ENCODE measurements at places on chromosomes 2 and 18.
A peak's percentile ranks its signal among the peaks of the same experiment; 100 is the strongest.

DNA sequence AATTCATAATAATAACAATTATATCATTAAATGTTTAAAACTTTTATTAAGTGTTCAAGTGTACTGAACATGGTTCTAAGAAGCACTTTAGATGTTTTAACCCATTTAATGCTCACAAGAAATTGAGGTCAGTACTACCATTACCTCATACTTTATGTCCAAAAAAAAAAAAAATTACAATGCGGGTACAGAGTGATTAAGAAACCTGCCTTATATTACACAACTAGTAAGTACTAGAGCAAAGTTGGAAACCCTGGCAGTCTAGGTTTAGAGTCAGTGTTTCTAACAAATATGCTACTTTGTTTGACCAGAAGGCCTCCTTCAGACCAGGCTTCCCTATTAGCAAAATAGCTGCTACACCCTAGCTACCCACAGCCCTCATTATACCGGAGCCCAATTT lies 28.5 kb downstream of the PLEKHM3 start:
- DNase-seq: no peak

GRCh38 chr2:56705713-56706112 lies 521.9 kb downstream of the CCDC85A start:
- DNase-seq: no peak

GRCh38 chr2:238299803-238300202 lies 11.4 kb upstream of the PER2 start:
- DNase-seq: no peak

- no peak for DNase-seq
Observed at GRCh38 chr2:236178890-236179235, 10.7 kb upstream of the GBX2 start.

GRCh38 chr2:170815746-170816503 lies 762 bp upstream of the GAD1 start:
- peak; percentile 88 for DNase-seq

DNA sequence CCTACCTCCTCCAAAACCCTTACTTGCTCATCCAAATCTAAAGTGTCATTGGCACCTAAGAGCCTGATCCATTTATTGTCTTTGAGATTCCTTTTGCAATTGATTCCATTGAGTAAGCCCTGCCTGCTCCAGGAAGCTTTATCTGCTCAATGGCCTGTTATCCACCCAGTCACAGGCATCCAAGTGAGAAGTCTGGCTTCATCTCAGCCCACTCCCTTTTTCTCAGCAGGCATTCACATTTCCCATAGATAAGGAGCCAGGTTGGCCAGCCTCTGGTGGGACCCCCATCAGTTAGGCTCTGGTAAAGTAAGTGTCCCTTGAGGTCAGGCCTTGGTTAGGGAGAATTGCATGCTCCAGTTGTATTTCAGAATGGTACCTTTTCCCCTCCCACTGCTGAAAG lies 396.2 kb upstream of the ST6GAL2 start:
- DNase-seq: no peak

GRCh38 chr2:2739231-2739795 lies 408.2 kb upstream of the MYT1L start:
- no peak for DNase-seq

DNA sequence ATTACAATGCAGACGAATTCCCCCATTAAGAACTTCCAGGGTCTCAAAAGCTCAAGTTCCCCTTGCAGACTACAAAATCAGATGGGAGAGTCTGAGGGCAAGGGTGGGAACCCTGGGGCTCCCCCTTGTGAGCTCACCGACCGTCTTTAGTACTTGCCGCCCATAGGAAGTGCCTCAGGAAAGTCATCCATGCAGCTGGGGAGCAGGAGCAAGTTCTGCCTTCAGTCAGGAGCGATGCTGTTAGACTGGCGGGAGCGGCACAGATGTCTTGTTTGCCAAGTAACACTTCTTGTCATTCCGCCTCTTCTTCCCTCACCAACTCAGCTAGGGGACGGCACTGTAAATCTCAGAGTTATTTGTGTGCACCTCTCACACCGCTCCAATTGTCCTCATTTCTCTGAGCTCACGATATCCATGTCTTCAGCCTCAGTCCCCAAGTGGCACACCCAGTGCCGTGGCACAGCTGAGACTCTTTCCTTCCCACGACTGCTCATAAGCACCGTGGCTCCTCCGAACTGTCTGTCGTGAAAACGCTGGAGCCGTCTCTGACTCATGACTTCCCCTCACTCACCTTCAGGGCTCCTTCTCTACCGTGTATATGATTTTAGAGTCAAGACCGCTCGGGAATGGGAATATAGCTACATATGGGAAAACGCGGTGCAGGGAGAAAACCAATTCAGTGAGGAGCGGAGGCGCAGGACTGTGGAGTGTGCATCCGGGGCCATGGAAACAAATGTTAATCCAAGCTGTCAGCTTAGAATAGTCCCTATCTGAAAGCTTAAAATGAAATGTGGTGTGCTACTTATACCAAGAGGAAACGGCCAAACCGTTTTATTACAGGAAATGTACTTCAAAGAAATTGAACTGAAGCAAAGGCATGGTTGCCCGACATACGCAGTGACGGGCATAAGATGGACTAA lies 34.0 kb downstream of the UXS1 start:
- DNase-seq: no peak

GRCh38 chr2:13002536-13003331 lies 286.0 kb downstream of the TRIB2 start:
- no peak for DNase-seq

DNA sequence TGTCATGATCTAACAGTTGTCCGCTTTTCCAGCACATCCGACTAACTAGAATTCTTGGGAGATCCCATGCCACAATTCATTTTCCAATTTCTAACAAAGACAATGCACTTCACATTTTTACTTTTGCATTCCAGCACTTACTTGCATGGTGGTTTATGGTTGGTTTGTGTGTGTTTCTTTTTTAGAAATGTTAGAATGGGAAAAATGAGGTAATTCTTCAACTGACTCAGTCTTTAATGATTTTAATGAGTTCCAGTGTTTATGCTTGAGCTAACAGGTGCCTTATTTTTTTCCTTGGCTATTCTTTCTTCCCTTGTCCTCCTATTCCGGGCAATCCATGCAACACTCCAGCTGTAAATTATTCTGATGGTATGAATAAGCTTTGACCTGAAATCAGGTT lies 46.4 kb downstream of the SLC8A1 start:
- DNase-seq: no peak

- DNase-seq: no peak
Observed at GRCh38 chr2:102771114-102771513, 9.3 kb downstream of the TMEM182 start.

DNA sequence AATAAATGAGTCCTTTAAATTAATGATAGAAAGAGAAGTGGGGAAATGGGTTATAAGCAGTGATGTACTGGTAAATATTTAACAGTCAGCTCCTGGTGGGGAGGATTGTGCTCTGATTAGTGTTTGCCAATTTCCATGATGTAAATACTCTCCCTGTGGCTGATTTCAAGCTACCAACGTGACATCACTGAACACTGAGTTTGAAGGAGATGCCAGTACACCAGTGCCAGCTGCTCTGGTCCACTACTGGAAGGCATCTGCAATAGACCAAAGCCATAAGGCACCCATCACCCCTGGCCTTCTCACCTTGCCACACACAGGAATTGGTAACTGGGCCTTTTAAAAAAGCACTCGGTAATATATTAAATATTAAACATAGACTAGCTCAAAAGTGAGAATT lies 77.7 kb downstream of the TGOLN2 start:
- DNase-seq: no peak

GRCh38 chr2:176096243-176096985 lies 3.2 kb upstream of the HOXD12 start:
- DNase-seq: no peak

GRCh38 chr2:225735844-225736243 lies 336.3 kb downstream of the NYAP2 start:
- no peak for DNase-seq

DNA sequence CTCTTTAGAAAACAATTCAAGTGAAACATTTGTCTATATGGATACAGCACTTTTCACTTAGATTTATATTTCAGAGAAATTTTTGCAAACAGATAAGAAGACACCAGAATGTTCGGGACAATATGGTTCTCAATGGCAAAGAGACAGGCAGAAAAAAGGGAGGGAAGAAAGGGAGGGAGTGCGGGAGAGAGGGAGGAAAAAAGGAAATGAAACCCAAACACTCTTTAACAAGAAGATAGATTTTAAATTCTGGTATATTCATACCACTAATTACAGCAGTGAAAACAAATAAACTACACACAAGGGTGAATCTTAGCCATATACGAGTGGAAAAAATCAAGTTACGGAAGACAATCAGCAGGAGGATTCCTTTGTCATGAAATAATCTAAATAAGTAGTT lies 3.0 kb downstream of the PASK start:
- DNase-seq: no peak

GRCh38 chr2:229852565-229852964 lies 69.2 kb downstream of the TRIP12 start:
- DNase-seq: no peak

DNA sequence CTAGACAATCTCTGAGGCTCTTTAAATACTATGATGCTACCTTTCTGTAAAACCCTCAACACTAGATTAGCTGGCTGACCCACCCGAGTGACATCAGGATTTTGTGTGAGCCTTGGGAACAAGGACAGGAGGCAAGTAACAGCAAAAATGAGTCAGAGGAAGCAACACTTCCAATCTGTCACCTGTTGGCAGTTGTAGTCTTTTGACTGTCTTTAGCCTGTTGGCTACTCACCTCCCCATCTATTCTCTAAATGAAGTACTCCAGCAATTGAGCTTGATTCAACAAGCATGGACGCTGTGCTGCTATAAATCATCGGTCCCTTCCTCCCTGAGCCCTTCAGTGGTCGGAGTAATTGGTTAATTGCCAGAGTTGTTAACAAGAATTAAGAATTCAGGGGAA lies 898.7 kb downstream of the BCL11A start:
- DNase-seq: no peak

- no peak for DNase-seq
Observed at GRCh38 chr2:38474021-38474456, 97.0 kb upstream of the ATL2 start.

DNA sequence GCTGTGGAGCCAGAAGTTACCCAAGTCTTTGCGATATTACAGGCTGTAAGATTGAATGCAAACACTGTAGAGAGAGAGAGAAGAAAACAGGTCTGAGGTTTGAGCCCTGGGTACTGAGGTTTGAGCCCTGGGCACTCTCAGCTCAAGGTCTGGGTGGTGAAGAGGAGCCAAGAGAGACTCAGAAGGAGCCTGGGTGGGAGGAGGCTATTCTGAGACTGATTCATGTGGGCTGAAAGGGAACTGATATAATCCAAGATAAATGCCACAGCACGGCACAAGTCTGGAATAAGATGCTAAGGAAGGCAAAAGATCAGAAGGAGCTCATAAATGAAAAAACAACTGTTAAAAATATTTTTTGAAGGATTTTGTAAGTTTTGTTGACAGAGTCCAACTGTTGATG lies 407.6 kb upstream of the HS6ST1 start:
- no peak for DNase-seq

DNA sequence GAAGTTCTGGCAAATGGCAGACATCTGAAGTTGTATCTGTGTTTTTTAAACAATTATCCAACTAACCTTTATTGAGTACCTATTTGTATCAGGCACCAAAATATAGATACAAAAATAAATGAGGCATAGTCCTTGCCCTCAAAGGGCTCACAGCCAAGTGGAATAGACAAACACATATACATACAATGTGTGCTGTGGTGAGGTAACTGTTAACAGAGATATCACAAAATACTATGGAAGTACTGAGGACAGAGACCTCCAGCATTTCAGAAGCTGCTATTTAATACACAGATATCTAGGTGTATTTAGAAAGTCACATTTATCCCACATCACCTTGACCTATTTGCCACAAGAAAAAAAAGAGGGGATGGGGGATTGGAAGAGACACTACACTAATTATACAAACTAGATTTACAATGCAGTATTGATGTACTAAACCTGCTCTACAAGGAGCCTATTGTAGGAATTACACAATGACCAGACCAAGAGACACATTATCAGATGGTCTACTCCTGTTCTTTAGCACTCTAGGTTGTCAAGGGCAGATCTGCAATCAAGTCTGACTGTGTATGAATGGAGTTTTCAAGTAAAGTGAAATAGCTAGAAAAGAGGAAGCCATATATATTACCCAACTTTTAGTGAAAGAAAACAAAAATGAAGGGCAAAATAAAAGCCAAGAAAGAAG lies 62.2 kb downstream of the SPIRE1 start:
- no peak for DNase-seq

DNA sequence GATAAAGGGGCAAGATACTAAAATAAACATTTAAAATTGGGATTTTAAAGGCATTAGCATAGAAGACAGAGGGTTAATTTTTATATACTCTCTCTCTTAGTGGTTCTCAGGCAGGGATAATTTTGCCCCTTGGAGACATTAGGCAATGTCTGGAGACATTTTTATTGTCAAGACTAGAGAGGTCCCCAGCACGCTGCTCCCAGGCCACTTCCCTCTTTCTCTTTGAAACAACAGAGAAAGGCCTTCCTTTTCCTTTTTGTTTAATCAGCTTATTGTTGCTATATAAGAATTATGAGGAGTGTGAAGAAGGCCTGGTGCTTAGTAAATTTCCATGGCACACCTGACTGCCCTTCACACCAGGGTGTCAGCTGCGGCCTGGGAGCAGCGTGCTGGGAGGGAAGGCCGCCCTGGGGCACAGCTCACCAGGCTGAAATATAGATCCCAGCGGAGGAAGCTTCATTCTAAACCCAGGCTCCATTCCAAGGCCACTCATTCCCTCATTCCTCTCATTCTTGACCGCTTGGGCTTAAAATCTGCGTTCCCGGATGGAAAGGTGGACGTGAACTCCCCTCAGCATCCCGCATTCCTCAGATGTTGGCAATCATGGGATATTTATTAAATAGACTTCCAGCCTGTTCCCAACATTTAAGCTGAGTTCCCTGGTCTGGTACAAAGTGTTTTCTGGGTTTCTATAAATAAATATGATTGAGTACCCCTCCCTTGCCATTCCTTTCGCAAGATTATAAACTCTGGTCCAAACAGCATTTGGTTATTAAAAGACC lies 22.5 kb downstream of the SLC14A2 start:
- DNase-seq: peak; percentile 52

GRCh38 chr18:21684731-21685130 lies 19.8 kb downstream of the ABHD3 start:
- no peak for DNase-seq

DNA sequence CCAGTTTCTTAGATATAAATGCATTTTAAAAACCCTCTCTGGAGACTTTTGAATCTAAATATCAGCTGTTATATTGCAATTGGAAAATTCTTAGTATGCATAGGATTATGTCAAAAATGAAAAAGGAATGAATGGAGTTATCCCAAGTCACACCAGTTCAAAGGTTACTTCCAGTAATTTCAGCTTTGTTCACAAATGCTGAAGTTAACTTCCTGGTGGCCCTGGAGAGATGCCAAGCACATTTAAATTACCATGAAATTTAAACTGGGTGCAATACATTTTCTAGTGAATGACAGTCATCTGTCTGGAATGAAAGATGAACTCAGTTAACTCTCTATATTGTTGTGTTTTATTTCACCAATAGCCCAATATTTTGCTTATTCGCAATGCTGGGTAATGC lies 753.9 kb downstream of the SUCLG1 start:
- no peak for DNase-seq
